Hepatocyte (in vitro differentiated cells): ENCODE measurements at places on chromosomes 1 and 21. TPM values are rescaled to one million over a fixed set of nuclear protein-coding genes. Genes with fewer than 3 reads are reported as not detected.

GRCh38 chr1:218080863-218081262 is 204.2 kb upstream of the RRP15 start:
- no peak for DNase-seq
- no peaks in the 10 kb centered on the region for H3K4me1 ChIP-seq
- no peaks in the 10 kb centered on the region for H3K27me3 ChIP-seq
- no peak overlapping the region for H3K27ac ChIP-seq
- no peaks in the 10 kb centered on the region for H3K36me3 ChIP-seq

DNA sequence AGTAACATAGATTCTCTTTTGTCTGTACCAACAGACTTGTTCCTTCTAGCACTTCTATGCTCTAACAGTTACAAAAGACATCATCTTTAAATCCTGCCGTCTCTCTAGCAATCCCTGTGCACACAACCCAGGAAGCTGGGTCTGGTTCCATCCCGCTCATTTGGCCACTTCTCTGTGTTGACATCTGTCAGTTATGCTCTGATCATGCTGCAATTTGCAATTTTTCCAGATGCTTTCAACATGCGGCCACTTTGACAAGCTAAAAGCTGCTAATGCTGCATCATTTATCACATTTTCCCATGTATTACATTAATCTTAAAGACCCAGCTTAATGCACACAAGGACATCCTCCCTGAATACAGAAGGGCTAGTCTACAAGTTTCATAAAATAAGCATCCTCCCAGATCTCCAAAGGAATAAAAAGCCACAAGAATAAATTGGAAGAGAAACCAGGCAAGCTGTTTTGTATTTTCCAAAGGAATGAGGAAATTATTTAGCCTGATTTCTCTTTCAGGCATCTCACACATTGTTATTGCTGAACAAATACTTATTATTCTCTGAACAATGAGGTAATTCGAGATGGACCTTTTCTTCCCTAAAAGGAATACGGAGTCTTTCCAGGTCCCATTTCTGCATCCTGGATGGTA is 19.0 kb upstream of the LRRC52 start:
- H3K27ac ChIP-seq = no peak overlapping the region
- DNase-seq = no peak
- H3K4me3 ChIP-seq = no peak overlapping the region

Gene LCE1C
- not detected in 2 replicates for total RNA-seq

Gene TAS1R1
- not detected in 2 replicates for total RNA-seq

Gene PTPRU
- 29.6 and 34.3 TPM in 2 replicates for total RNA-seq

Gene SLC44A3
- 55.3 and 70.2 TPM in 2 replicates for total RNA-seq

DNA sequence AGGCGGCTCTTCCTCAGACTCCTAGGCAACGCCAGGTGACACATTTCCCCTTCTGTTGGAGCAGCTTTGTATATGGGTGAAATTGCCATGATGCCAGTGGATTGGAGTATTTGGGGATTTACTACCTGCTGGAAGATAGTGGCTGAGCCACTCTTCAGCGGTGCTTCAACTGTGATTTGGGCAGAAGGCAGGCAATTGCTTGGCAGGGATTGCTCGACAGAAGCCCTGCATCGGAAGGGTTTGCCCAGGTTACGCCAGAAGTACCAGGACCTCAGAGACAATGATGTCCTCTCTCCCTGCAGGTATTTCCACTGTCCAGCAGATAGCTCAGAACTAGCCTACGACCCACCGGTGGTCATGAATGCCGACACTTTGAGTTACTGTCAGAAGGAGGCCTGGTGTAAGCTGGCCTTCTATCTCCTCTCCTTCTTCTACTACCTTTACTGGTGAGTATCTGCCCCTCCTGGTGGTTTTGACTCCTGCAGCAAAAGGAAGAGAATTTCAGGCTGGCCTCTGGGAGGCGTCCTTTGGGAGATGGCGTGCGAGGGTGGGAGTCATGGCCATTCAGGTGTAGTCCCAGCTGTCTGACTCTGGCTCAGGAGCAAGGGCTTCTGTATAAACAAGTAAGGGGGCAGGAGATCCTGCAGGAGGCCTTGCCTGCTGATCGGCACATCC is 118.3 kb downstream of the CNIH3 start:
- no peaks in the 10 kb centered on the region for H3K27me3 ChIP-seq
- H3K4me1 ChIP-seq = peaks cover 16% of the 10 kb centered on the region
- no peaks in the 10 kb centered on the region for H3K36me3 ChIP-seq
- no peak overlapping the region for H3K4me3 ChIP-seq
- H3K27ac ChIP-seq = peak overlapping the region; percentile 88

GRCh38 chr1:212651521-212651920 is 43.0 kb downstream of the ATF3 start:
- H3K4me1 ChIP-seq = no peaks in the 10 kb centered on the region
- no peaks in the 10 kb centered on the region for H3K27me3 ChIP-seq
- H3K27ac ChIP-seq = no peak overlapping the region

DNA sequence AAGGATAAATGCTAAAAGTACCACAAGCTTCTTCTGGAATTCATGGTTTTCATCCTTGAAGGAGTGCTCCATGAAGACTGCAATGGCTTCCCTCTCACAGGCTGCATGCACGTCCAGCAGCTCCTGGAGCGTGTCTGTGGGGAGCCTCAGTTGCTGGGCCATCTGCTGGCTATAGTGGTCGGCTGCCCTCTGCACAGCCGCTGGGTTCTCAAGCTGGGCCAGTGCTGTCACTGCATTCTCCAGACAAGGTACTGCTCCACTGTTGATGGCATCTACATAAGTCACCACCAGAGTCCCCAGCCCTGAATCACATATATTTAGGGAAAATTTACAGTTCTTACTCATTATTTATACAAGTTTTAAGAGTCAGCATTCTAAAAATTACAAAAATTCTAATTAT is 8.7 kb downstream of the GBP4 start:
- DNase-seq = no peak
- H3K27me3 ChIP-seq = no peaks in the 10 kb centered on the region
- H3K4me1 ChIP-seq = no peaks in the 10 kb centered on the region
- no peak overlapping the region for H3K4me3 ChIP-seq
- H3K36me3 ChIP-seq = no peaks in the 10 kb centered on the region

DNA sequence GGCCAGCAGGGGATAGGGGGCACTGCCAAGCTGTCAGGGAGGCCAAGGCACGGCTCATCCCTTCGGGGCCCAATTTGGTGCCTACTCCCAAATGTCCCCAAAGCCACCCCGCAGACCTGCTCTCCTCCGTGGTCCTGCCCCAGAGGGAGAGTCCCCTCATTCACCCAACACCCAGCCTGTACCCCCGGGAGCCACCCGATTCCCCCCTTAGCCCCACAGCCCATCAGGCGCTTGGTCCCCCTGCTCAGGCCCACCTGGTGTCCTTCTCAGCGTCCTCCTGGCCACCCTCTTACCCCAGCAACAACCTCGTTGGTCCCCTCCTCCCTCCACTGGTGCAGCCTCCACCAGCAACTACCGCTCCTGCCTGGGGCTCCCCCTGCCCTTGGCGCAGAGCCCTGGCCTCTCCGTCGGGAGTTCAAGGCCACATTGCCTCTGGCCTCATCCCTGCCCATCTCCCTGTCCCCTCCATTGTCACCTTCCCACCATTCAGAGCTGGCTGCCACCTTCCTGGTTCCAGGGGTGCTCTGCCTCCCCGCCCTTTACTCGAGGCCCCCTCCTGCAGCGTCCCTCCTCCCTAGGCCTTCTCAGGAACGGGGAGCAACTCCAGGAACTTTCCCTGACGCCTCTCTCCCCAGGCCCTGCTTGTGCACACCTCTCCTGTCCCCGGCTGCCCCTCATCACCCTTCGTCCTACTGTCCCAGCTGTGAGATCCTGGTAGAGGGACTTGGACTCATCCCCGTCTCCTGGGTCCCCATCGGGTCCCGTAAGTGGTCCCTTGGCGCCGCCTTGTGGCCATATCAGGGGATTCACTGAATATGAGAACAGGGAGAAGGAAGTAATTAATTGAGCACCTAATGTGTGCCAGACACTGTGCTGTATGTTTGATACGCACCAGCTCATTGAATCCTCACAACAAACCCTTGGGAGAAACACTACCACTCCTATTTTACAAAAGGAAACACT is 73.9 kb downstream of the RAP1GAP start:
- no peaks in the 10 kb centered on the region for H3K36me3 ChIP-seq
- DNase-seq = peak; percentile 67
- H3K4me1 ChIP-seq = peaks cover 8% of the 10 kb centered on the region

Gene CFAP141
- not detected in 2 replicates for total RNA-seq

DNA sequence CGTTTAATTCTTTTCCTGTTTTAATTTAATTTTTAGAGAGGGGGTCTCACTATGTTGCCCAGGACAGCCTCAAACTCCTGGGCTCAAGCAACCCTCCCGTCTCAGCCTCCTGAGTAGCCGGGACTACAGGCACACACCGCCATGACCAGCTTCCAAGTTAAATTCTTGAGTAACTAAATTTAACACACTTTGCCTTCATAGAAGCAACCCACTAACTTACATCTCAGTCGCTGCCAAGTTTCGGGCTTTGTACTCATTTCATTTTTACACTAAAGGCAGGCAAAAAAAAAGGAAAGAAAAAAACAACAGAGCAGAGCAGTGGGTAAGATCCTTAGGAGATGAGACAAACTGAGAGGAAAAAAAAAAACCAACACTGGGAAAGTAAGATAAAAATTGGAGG is 3.5 kb downstream of the TIAM1 start:
- no peak overlapping the region for H3K4me3 ChIP-seq
- no peak overlapping the region for H3K27ac ChIP-seq
- no peaks in the 10 kb centered on the region for H3K4me1 ChIP-seq
- DNase-seq = no peak
- H3K36me3 ChIP-seq = no peaks in the 10 kb centered on the region

Gene TSPAN1
- 32.1 and 33.4 TPM in 2 replicates for total RNA-seq

DNA sequence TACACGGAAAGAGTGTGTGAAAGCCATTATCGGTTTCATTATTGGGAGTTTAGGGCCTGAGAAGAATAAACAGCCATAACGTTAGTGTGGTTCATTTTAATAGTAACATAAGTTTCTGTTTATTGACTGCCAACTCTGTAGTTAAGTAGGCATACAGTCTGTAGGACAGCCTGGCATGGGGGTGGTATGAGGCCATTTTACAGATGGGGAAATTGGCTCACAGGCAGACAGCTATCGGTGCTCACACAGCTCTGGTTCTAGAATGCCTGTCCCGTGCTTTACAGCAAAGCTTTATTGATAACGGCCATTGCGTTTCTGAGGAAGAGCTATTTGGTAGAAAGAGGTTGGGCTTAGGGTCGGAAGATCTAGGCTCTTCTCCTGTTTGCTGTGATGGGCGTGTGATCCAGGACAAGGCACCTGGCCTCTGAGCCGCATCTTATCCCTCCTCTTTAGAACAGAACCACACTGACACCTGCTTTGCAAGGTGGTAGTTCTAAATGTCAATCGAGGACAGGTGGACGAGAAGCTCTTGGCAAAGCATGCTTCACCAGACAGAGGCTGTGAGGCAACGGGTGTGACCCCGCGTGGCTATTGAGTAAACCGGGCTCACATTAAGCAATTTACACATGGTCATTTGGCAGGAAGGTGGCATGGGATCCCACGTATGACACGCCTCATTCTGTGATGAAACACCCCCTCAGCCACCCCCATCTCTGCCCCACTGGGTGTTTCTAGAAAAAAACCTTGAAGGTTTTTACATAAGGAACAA is 14.9 kb downstream of the ETS2 start:
- no peak for DNase-seq
- H3K36me3 ChIP-seq = peaks cover 13% of the 10 kb centered on the region
- peak overlapping the region; percentile 71 for H3K27ac ChIP-seq
- peaks cover 11% of the 10 kb centered on the region for H3K4me1 ChIP-seq
- H3K27me3 ChIP-seq = no peaks in the 10 kb centered on the region
- no peak overlapping the region for H3K4me3 ChIP-seq

DNA sequence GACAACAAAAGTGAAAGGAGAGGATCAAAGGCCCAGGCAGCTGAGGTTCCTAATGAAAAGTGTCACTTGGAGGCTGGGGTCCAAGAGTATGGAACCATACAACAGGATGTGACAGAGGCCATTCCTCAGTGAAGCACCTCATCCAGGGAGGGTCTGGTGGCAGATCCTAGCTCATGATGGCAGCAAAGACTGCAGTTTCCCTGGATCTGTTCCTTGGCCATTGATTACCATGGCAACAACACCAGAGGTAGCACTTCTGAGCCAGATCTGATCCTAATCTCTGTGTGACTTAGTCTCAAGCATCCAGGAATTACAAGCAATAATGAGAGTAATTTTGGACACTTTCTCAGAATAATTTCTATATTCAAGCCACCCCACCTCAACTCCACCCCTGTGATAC is 12.9 kb downstream of the FAM177B start:
- H3K4me1 ChIP-seq = no peaks in the 10 kb centered on the region
- DNase-seq = no peak
- no peaks in the 10 kb centered on the region for H3K27me3 ChIP-seq
- no peaks in the 10 kb centered on the region for H3K36me3 ChIP-seq
- H3K27ac ChIP-seq = no peak overlapping the region

DNA sequence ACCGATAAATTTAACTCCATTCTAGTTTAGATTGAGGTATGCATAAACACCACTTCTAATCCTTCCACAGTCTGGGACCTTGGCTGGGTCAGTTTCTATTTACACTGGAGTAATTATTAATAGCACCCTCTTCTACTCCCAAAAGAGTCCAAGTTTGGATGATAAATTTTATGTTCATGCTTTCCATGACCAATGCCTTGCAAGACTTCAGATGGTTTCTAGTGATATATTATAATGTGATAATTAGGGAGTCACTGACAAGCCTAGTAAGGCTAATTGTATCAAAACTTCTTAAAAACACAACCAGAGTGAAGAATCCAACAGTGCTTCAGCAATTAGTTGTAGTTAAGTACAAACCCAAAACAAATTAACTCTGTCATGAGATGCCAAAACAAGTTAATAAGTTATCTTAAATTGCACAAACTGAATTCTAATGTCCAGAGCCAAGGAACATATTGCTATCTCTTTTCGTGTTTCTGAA is 489.6 kb downstream of the TTLL7 start:
- no peaks in the 10 kb centered on the region for H3K36me3 ChIP-seq
- peak overlapping the region; percentile 54 for H3K27ac ChIP-seq
- H3K4me3 ChIP-seq = no peak overlapping the region
- peaks cover 33% of the 10 kb centered on the region for H3K4me1 ChIP-seq
- no peak for DNase-seq

Gene EFNA3
- total RNA-seq = 4.0 and 5.5 TPM in 2 replicates

Gene SAMSN1
- 1.2 and 1.7 TPM in 2 replicates for total RNA-seq

DNA sequence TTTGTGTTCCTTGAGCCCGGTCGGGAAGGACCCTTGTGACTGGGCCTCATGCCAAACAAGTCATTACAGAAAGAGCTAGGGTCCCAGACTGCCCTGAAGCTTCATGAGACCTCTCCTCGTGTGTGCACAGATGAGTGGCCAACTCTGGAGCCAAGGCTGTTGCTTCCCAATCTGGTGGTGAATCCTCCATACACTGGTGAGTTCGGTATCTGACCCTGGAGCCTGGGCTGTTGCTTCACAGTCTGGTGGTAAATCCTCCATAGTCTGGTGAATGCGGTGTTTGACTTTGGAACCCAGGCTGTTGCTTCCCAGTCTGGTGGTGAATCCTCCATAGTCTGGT is 737.8 kb downstream of the MATN1 start:
- no peaks in the 10 kb centered on the region for H3K36me3 ChIP-seq
- no peak overlapping the region for H3K4me3 ChIP-seq
- peaks cover 17% of the 10 kb centered on the region for H3K4me1 ChIP-seq
- H3K27ac ChIP-seq = peak overlapping the region; percentile 93

Gene PATJ
- 43.1 and 44.8 TPM in 2 replicates for total RNA-seq

GRCh38 chr1:82015444-82015843 is 214.7 kb downstream of the ADGRL2 start:
- no peaks in the 10 kb centered on the region for H3K27me3 ChIP-seq
- no peak overlapping the region for H3K4me3 ChIP-seq
- DNase-seq = no peak

Gene VSIG8
- total RNA-seq = 0.33 TPM in 1 of 2 replicates, not detected in the other

GRCh38 chr1:159132271-159132881 is 39.0 kb upstream of the CADM3 start:
- no peaks in the 10 kb centered on the region for H3K4me1 ChIP-seq
- peak; percentile 76 for DNase-seq
- no peaks in the 10 kb centered on the region for H3K27me3 ChIP-seq
- no peaks in the 10 kb centered on the region for H3K36me3 ChIP-seq
- no peak overlapping the region for H3K4me3 ChIP-seq

Gene AMIGO1
- 4.1 and 4.4 TPM in 2 replicates for total RNA-seq

Gene NLRP3
- total RNA-seq = 0.13 and 0.20 TPM in 2 replicates
